Left renal pelvis (tissue), 4 donors: ENCODE measurements at places on chromosomes 11 and 22.

DNA sequence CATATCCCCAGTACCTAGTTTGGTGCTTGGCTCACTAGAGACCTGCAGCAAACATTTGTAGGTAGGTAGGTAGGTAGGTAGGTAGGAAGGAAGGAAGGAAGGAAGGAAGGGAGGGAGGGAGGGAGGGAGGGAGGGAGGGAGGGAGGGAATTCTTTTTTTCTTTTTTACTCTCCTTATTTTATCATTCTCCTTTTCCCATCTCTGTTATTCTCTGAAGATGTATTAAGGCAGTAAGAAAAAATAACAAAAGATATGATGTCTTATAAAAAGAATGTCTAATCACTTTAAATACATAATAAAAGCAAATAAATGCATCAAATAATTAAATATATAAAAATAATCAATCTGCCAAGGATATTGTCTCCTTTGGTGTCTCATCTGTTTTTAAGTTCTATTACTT is 28.4 kb downstream of the VSIG10L2 start:
- DNase-seq, result no peak

DNA sequence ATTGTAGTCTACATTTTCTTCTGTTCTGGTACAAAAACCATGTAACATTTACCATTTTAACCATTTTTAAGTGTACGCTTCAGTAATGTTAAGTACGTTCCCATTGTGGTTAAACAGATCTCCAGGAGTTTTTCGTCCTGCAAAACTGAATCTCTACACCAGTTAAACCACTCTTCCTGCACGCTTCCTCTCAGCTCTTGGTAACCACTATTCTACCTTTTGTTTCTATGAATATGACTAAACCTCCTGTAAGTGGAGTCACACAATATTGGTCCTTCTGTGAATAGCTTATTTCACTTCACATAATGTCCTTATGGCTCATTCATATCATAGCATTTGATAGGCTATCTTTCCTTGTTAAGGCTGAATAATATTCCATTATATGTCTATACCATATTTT is 7.1 kb upstream of the EXT2 start:
- DNase-seq, result no peak

DNA sequence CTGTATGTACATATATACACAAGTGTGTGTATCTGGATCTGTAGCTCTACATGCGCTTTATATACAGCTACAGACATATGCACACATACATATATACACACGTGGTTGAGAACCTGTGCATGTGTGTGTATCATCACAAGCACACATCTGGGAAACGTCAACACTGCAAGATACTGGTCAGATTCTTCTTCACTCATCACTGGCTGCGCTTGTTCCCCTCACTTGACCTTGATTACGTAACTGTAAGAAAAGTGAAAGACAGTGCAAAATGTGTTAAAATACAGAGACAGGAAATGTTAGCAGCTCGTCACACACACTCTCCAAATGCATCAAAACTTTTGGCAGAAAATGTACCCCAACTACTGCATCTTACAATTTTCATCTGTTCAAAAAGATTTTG is 51.9 kb upstream of the MN1 start:
- no peak for DNase-seq

DNA sequence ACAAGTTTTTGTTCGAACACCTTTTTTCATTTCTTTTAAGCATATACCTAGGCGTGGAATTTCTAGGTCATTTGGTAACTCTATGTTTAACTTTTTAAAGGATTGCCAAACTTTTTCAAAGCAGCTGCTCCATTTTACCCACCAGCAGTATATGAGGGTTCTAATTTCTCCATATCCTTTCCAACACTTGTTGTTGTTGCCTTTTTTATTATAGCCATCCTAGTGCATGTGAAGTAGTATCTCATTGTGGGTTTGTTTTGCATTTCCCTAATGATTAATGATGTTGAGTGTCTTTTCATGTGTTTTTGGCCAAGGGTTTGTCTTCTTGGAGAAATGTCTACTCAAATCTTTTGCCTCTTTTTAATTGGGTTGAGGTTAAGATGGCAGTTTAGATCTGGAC is 24.5 kb downstream of the CSTPP1 start:
- DNase-seq, result no peak

DNA sequence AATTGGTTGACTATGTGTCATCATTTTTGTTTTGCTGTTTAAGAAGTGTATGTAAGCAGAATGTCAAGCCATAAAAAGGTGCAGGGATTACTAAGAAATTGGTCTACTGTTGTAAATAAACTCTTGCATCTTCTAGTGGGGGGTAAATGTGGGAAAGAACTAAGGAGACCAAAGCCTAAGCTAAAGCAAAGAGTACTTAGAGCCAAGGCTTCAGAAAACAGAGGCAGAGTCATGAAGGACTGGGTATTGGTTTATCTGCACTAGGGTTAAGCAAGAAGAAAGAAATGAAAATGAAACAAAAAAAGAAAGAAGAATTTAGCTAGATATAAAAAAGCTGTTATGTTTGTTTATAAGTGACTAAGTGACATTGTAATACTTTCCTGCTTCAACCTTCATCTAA is 628.1 kb downstream of the METTL15 start:
- DNase-seq, result no peak

DNA sequence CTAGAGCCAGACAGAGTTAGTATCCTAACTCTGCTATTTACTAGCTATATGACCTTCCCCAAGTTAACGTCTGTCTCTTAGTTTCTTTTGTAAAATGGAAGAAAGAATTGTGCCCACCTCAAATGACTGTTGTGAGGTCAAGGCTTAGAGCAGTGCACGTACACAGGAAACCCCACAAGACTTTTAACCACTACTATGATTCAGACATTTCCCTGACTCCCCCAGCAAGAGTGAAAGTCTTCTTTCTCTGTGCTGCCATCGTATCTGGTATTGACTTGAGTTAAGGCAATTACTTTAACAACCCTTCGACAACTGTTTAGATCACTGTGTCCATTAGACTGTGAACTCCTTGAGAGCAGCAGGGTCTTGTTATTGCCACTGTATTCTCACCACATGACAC is 2.6 kb upstream of the OR52W1 start:
- no peak for DNase-seq

DNA sequence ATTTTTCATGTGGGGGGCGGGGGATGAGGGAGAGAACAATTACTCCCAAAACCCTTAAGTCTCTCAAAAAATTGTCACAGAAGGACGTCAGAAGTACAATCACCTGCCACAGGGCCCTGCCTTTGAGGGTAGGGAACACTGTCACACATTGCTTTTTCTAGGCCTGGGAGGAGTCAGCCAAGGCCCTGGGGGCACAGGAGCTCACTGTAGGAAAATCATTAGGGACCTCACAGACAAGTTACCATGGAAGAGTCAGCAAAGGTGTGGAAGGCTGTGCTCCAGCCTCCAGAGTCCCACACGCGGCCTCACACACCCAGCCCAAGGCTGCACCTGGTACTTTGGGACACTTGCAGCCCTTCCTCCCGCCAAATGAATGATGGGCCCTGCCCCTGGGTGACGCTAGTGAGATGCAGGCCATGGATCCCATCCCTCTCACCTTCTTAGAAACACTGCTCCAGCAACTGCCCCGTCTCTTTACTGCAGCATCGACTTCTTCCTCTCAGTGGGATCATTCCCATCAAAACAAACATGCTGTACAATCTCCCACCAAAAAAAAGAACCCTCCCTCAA is 3.3 kb downstream of the PLEKHA7 start:
- DNase-seq, result no peak

DNA sequence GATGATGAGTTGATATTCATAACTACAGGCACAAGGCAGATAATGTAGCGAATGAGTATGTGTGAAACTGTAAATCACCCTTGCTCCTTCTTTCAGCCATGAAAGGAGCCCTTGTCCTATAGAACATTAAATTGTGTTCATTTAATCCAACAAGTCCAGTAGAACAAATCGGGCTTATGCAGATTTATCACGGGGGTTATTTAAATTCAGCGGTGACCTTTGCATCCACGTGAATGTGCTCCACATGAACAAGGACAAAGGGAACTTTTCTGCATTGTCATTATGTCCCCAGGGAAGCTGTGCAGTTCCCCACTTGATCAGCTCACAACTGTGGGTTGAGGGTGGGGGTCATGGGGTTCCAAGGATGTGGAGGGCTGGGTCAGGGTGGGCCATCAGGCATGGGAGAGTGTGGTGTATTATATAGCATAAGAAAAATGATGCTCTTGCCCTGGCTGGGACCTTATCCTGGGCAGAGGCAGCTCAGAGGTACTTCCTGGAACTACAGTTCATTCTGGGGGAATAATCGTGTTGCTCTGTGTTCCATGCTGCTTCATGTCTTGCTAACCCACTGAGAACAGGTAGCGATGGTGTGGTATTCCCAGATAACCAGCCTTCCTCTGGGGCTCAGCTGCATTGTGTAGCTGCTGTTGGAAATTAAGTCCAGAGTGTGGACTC is 306.6 kb downstream of the FAT3 start:
- no peak for DNase-seq

DNA sequence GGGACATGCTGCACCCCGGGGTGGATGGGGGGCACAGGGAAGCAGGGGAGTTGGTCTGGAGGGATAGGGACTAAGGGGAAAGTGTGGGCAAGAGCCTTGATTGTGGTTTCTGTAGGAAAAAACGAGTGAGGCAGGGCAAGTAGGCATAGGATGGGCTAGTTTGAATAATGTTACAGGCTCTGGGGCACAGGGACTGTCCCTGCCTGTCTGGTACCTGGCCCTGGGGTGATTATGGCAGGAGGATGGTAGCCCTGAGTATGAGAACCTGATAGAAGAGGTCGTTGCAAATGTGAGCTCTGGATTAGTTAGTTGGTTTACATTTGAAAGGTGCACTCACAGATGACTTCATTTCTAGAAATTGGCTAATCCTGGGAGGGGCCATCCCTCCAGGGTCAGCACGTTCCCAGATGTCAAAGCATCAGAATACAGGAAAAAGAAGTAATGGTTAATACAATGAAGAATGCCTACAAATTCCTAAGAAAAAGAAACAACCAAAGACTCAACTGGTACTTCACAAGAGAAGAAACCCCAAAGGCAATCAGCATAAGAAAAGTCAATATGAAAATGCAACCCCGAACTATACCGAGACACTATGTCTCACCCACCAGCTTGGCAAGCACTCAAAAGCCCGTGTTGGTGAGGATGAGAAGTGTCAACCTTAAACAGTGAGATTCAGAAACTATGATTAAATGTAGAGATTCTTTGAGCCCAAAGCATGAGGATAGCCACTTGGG is 11.3 kb upstream of the SMIM38 start:
- no peak for DNase-seq

DNA sequence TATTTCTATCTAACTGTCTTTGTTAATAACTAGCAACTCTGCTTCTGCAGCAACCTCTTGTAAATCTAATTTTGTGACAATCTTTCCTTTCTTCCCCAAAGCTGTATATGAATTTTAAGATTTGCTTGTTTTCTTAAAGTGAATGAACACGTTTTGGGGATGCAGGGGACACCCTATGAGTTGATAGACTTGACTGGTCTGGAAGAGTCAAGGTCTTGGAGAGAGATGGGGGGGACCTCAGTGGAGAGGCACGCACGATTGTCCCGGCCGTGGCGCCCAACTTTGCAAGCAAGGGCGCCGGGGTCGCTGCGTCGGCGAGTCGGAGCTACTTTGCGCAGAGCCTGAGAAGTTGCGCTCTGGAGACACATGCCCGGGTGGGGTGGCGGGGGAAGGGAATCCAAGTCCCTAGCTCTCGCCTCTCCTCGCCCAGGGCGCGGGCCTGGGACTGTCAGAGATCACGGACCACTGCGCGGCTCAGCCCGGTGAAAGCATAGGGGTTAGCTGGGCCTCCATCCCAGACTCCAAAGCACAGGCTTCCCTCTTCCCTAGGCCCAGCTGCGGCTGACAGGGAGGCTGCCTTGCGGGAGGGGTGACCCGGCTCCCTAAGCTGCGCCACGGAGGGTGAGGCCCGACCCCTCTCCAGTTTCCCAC is 854 bp downstream of the ABCC8 start:
- DNase-seq, result no peak

- no peak for DNase-seq
These were observed 533.6 kb upstream of the CADM1 start for GRCh38 chr11:116037861-116038260.

GRCh38 chr11:130434521-130435223 is 6.3 kb upstream of the ADAMTS8 start:
- peak; percentile 82 for DNase-seq

- no peak for DNase-seq
These were observed 343.3 kb upstream of the CTSC start for GRCh38 chr11:88680806-88681205.

DNA sequence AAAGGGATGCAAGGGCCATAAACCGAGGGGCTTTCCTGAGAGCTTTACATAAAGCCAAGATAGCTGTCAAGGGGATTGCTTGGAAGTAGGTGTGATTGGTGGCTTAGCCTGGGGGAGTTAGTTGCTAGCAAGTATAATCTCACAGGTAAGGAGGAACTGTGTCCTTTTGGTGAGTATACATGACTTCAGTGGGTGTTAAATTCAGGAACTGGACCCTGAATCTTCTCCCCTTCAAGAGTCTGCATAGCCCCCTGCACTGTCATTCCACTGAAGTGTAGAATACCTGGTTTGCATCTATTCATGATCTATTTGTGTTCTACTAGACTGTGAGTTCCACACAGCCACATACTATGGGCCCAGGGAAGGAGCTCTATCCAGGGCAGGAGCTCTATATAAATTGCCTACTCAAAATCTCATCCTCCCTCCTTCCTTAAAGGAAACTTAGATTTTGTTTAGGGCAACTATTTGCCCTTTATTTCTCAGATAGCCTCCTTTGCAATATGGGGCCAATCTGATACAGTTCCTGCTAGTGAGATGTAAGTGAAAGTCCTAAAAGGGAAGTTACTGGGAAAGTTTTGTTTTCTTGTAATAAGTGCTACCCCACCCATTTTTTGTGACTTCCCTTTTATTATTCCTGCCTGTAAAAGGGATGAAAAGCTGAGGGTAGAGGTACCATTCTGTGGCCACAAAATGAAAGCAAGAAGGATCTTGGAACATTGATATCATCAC is 120.5 kb downstream of the PGR start:
- no peak for DNase-seq

- no peak for DNase-seq
These were observed 667 bp downstream of the ACCS start for GRCh38 chr11:44066732-44067141.

- DNase-seq, result no peak
These were observed 282.9 kb downstream of the LUZP2 start for GRCh38 chr11:24779791-24780190.
